ENCODE measurements at places on chromosomes 16 and 17.

GRCh38 chr16:50234771-50235556 lies 31.4 kb upstream of the ADCY7 start:
- DNase-seq: no peak

GRCh38 chr16:57283214-57283958 lies 1.1 kb downstream of the PLLP start:
- DNase-seq: no peak

GRCh38 chr17:39639566-39640458 lies 2.9 kb downstream of the STARD3 start:
- no peak for DNase-seq

GRCh38 chr16:9102379-9102778 lies 10.9 kb downstream of the HAPSTR1 start:
- no peak for DNase-seq

DNA sequence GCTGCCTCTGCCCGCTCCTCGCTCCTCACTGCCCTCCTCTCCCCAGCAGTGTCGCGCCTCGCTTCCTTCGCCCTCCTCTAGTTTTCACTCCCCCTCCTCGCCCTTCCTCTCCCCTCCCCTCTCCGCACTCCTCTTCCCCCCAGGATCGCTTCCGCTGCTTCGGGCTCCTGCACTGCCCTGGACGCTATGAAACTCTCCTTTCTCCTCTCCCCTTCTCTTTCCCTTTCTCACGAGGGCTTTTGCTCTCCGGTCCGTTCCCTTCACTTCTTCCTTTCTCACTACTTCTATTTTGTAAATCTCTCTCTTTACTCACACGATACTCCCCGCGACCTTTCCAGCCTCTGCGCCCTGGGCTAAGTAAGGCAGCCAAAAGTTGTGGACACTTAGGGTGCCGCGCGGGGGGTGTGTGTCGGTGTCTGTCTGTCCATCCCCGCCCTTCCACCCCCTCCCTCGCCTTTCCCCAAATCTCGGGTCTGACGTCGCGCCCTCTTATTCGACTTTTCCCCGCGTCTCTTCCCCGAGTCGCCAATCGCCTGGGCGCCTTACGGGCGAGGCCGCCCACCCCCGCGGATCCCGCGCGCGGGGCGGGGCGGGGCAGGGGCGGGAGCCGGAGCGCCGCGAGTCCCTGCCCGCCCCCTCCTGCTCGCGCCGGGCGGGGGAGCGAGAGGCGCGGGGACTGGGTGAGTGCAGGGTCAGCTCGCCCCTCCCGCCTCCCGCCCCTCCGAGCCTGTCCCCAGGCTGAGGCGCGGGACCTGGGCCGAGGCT lies at the start of gene IRX3:
Gene IRX3 (minus strand): TSS at position 422 of the 765 bp plus-strand sequence. CDS start 737 bp downstream, outside the sequence.
- DNase-seq: peak; percentile 33

GRCh38 chr16:1654505-1655268 lies 23.4 kb upstream of the JPT2 start:
- no peak for DNase-seq

DNA sequence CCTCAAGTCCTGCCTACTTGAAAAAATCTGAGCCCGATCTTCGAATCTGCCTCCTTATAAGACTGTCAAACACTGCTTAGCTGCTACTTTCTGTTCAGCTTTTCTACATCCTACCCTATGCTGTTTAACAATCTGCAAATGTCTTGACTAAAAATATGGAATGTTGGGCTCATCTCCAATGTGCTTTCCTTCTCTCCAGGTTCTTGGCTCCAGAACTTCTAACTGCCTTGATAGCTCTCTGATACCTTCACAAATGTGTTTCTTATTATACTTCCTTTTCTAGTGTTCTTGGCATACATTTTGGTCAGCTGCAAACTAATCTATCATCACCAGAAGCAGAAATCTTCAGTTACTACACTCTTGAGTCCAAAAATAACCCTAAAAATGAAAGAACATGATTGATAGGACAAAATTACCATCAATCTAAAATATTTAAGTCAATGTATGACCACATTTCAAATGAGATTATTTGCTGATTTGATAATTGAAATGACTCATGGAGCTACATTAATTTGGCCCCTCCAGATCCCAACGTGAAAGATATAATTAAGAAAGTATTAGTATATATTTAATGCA lies 372.3 kb upstream of the MON1B start:
- DNase-seq: no peak

DNA sequence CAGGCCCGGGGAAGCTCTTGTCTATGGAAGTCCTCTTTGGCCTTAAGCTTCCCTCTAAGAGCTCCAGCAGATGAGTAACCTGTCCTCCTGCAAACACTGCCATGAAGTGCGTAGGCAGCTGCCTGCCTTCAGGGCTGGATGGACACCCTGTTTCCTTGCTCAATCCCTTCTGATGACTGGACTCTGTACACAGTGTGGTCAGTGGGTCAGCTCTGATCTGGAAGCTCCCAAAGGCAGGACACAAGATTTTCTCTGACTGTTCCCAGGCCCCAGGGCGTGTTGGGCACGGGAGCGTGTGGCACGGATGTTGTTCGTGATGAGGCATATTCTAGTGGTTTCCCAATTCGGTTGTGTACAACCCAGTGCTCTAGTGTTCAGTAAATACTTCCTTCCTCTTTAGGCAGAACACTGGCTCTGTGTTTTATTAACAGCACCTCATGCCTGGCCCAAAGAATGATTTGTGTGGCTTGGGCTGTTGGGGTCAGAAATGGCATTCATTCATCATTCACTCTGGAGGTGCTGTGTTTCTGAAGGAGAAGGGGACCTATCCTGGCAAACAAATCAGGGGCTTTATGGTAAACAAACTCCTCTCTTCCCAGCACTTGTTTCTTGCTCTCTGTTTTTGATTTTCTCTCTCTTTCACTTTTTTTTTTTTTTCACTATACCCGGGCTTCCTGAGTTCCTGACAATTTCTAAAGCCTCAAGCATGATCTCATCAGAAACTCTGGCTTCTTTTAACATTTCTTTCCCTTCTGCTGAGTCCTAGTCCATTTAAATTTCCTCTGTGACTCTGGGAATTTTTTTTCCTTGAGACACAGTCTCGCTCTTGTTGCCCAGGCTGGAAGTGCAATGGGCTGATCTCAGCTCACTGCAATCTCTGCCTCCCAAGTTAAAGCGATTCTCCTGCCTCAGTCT lies 12.0 kb upstream of the RNF157 start:
- DNase-seq: peak; percentile 57

GRCh38 chr17:29138971-29139691 lies 41.1 kb downstream of the MYO18A start:
- peak; percentile 67 for DNase-seq

- no peak for DNase-seq
These were observed 517.0 kb downstream of the CDH13 start for GRCh38 chr16:83143788-83144187.

GRCh38 chr17:4209611-4210010 lies 54.2 kb downstream of the ANKFY1 start:
- DNase-seq: no peak

- DNase-seq: no peak
These were observed 12.2 kb upstream of the KCNJ2 start for GRCh38 chr17:70157151-70157550.

- DNase-seq: no peak
These were observed 201.2 kb downstream of the HS3ST3A1 start for GRCh38 chr17:13400491-13400890.

- no peak for DNase-seq
These were observed 117.6 kb downstream of the TANGO6 start for GRCh38 chr16:68960910-68961309.

DNA sequence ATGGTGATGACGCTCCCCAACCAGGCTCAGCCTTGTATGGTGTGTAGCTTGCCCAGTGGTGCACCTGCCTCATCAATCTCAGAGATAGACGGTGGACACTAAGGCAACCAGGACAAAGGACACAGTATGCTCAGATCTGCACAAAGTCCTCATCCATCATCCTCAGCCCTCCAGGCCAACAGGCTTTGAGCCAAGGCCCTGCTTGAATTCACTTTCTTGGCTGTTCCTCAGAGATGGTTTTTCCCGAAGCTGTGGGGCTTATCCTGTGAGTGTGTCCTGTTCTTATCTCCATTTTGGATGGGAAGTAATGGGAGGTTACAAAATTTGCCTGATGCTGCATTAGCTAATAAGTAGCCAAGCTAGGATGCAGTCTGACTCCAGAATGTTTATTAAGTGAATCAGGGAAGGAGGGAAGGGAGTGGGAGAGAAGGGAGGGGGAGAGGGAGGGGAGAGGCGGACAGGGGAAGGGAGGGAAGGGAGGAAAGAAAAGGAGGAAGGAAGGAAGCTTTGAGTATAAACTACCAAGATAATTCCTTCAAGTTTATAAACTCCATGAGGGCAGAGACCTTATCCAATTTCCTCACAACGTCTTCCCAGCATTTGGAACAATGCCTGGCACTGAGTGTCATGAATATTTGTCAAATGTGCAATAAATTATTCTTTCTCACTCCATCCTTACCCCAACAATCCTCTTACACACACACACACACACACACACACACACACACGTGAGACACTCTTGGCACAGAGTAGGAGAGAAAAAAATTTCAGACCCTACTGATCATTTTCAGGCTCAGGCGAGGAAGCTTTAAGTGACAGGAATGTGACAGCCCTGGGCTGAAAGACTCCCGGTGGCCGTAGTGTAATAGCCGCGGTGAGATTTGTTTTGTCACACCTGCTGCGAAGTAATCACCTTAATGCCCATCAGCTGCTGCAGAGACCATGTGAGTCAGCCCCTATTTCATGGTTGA lies 84.3 kb downstream of the BMERB1 start:
- no peak for DNase-seq

GRCh38 chr17:49090878-49091594 lies 41.5 kb upstream of the B4GALNT2 start:
- no peak for DNase-seq

- no peak for DNase-seq
These were observed 15.4 kb downstream of the WNT9B start for GRCh38 chr17:46866747-46867146.

GRCh38 chr16:57303910-57304168 lies 19.4 kb upstream of the PLLP start:
- no peak for DNase-seq

GRCh38 chr17:42049834-42050392 lies 488 bp downstream of the C17orf113 start:
- no peak for DNase-seq

DNA sequence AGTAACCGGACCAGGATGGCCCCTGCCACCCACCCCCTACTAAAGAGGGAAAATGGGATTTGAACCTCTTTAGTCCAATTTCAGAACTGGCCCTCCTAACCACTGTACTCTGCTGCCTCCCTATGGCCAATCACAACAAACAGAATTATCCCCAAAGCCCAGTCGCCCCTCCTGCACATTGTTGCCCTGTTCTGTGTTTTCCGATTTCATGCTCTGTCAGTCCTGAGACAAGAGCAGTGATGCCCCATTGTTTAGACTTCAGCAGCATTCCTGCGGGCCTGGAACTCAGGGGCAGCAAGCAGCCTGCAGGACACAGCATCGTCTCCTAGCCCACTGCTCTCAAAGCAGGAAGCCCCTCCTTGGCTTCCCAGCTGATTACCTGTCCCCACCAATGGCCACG lies 20.5 kb upstream of the KLHL11 start:
- no peak for DNase-seq

- DNase-seq: peak; percentile 51
These were observed 23.6 kb downstream of the SEZ6 start for GRCh38 chr17:28982131-28982793.

DNA sequence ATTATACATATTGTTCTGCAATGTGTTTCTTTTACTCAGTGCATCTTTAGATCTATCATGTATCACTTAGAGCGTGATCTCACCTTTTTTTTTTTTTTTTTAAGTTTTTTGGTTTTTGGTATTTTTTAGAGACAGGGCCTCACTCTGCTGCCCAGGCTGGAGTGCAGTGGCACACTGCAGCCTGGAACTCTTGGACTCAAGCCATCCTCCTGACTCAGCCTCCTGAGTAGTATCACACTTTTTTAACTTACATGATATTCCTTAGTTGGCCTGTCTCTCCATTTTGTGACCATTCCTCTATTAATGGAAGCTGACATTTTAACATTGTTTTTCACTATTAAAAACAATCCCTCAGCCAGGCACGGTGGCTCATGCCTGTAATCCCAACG lies 4.7 kb upstream of the MPO start:
- no peak for DNase-seq

- no peak for DNase-seq
These were observed 5.1 kb downstream of the KRT13 start for GRCh38 chr17:41500131-41500911.

- no peak for DNase-seq
These were observed 84.1 kb downstream of the TBC1D16 start for GRCh38 chr17:79951361-79952264.

GRCh38 chr16:72930396-72930795 lies 117.5 kb downstream of the ZFHX3 start:
- no peak for DNase-seq

DNA sequence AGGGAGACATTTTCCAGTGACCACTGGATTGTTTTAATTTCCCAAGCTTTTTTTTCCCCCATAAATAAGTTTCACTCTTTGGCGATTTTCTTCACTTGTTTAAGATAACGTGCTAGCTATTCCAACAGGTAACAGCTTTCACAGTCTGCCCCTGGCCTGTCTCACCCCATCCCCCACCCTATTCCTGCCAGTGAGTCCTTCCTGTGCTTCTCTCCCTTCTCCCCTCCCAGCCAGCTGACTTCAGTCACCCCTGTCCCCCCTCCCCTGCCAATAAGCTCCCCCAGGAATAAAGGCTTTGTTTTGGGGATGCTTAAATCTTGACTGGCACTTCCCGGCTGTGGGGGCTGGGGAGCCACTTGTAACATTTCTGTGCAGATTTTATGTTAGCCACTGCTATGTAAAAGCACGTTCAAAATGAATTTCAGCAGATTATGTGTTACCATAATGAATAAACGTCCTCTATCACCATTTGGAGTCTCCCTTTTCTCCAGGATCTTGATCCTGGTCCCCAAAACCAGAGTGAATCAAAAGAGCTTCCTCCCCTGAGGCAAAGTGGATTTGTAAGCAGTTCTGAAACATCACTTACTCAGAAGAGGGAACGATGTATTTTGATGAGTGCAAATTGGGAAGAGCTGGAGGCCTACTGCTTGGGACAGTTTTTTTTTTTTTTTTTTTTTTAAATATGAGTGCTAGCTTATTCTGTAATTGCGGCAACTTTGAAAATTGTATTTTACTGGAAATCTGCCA lies 58.2 kb downstream of the IGF2BP1 start:
- no peak for DNase-seq

DNA sequence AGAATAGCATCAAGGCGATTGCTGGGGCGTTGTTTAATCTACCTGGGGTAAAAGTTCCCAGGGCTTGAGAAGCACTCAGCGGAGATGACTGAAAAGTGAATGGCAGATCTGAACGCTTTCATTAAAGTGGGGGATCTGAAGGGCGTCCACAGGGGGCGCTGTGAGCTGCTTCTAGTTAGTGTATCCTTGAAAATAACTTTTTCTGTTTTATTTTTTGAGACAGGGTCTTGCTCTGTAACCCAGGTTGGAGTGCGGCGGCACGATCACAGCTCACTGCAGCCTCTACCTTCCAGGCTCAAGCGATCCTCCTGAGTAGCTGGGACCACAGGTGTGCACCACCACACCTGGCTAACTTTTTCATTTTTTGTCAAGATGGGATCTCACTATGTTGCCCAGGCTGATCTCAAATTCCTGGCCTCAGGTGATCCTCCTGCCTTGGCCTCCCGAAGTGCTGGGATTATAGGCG lies 360.4 kb downstream of the SEC14L1 start:
- peak; percentile 48 for DNase-seq

- no peak for DNase-seq
These were observed 27.5 kb upstream of the CDH15 start for GRCh38 chr16:89143911-89144675.

Data from activated naive CD8-positive, alpha-beta T cell treated with anti-CD3 and anti-CD28 coated beads, Interleukin-2, amount 10 ng/mL, durations not matched to agents 7 days and 5 days (primary cell).